GM10248 (cell line): ENCODE measurements at places on chromosomes 7 and 10.

DNA sequence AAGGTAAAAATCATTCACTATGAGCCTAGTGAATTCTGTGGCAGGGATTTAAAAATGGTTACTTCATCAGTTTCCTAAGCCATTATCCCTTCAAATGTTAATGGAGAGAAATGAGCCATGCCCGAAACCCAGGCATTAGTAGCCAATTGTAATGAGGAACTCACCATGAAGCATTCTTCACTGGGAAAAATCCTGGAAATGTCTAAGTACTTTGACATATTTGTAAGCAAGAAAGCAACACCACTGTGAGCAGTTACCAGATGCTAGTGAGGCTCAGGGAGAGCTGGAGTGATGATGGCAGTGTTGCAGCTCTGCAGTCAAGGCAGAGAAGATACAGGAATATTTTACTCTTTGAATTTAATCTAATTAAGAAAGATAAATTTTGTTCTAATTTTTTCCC is 220.0 kb upstream of the MBL2 start:
- DNase-seq: no peak

DNA sequence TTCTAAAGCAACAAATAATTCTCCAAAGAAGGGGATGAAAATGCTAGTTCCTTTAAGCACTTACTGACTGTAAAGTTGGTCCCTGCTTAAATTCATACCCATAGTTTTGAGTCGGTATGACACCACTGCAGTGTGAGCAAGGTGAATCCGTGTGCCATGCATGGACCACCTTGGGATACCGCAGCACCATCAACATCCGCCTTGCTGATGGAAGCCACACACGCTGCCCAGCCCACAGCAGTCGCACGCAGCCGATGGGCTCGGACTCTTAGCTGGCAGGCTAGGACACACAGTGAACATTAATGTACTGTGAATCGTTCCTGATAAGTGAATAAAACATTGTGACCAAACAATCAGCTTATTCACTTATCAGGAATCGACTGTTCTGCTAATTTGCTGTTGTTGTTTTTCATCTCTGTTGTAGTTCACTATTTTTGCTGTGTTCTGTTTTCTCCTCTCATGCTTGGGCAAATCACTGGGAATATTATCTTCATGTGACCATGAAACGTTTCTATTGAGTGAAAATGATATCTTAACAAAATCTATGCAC is 275.5 kb downstream of the USP6NL start:
- DNase-seq: no peak

DNA sequence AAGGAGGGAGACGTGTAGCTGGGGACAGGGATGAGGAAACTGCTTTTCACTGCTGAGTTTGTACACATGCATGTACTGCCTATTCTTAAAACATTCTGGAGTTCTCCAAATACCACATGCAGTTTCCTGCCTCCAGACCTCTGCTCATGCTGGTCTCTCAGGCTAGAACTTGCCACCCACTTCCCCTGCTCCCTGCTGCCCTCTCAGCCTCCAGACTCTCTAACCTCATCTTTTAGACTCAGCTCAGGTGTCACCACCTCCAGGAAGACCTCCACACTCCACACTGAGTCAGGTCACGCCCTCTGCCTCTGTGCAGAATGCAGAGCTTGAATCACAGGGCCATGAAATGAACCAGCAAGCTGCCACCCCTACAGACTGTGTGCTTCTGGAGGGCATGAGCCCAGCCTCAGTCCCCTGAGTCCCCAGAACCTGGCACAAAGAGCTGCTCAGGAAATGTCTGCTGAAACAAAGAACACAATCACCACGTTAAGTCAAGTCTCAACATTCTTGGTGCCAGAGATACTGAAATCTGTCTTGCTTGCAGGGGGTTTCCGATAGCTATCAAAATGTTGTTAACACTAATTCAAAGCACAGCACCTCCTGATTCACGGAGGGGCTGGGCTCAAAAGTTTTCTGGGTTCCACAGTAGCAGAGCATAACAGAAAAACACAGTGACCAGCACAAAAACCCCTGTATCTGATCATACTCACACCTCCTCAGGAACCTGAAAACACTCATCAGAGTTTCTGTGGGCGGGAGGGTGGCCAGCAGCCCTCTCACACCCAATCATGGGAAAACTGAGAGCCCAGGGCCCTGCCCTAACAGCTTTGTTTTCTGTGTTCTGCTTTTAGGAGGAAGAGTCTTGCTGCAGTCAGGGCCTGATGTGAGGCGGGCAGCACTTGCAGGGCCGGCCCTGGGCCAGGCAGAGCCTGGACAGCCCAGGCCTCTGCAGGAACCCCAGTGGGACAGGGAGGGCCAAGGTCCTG is 21.1 kb downstream of the FAM53B start:
- DNase-seq: peak; percentile 91

DNA sequence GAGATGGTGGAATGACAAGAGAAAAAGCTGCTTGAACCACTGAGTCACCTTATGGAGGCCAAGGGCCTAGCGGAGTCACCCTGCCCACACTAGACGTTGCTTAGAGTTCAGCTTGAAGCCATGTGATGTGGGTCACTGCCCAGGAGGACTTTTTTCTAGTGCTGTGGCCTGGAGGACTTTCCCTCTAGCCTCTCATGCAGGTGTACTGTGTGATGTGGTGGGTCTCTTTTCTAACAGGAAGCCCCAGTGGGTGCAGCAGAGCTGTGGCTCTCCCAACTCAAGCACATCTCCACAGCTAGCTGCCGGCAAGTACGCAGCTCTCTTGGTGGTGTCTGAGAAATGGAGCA is 13.6 kb downstream of the POR start:
- DNase-seq: peak; percentile 64

DNA sequence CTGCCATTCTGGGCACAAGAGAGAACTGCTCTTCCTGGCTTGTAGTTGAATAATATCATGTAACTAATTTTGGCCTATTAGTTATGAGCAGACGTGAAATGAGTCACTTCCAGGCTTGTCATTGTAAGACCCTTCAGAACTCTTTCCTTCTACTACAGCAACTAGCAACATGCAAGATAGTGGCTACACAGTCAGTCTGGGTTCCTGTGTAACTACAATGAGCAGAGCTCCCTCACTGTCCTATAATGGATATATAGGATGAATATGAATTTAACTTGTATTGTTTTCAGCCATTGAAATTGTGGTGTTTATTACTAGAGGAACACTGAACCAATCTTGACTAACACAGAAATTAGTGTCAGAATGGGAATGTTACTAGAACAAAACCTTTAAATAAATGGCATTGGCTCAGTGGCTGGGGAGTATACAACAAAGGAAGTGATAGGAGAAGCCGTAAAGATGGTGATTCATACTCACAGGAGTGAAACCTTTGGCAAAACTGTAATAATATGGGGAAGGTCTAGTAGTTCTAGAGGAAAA is 2.9 kb upstream of the MTPN start:
- no peak for DNase-seq

- DNase-seq: no peak
Observed at GRCh38 chr7:12296051-12296570, 85.0 kb downstream of the TMEM106B start.

- DNase-seq: no peak
Observed at GRCh38 chr10:113463777-113464176, 89.1 kb upstream of the HABP2 start.

- DNase-seq: no peak
Observed at GRCh38 chr10:97388152-97388551, 13.0 kb downstream of the RRP12 start.

DNA sequence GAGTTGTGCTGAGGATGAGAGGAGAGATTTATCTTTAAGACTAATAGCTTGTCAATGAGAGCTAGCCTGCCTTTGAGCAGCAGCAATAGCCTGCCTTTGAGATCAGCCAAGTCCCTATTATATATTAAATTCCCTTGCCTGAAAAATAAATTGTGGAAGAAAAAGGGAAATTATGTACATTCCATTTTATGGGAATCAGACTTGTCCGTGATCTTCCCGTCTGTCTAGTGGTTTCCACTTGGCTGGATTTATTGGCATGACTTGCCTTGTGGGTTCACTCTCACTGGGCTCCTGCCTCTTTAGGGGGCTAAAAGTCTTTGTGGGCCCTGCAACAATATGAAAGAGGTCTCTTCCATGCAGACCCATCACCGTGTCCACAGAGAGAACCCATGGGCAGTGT is 171.7 kb upstream of the FRMD4A start:
- no peak for DNase-seq

DNA sequence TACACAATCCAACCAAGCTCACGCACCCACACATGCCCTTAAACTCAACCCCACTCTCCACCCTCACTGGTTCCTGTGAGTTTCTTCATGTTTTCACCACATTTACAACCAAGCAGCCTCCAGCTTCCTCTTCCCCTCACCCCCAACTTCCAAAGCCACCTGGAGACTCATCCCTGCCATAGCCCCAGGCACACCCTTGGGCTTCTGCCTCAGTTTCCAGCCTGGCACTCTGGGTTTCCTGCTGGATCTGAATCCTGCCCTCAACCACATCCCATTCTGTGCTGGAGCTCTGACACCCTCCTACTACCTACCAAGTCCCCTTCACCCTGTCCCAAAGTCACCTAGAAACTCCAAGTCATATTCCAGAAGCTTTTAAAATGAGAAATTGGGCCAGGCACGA is 29.4 kb downstream of the CCDC3 start:
- DNase-seq: no peak

DNA sequence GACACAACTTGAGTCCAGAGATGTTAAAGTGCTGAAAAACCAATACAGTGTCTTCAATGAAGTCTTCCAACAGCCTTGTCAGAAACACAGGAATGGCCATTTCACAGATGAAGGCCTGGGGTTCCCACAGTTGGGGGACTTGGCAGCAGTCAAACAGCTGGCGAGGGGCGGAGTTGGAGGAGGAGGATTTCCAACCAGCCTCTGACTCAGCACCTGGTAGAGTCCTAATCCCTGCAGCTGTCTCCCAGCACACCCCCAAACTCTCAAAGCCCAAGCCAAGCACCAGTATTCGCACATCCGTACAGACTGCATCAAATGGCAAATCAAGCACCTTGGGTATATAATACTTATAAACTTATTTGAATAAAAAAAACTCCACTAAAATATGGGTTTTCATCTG is 28.0 kb downstream of the CTBP2 start:
- no peak for DNase-seq

DNA sequence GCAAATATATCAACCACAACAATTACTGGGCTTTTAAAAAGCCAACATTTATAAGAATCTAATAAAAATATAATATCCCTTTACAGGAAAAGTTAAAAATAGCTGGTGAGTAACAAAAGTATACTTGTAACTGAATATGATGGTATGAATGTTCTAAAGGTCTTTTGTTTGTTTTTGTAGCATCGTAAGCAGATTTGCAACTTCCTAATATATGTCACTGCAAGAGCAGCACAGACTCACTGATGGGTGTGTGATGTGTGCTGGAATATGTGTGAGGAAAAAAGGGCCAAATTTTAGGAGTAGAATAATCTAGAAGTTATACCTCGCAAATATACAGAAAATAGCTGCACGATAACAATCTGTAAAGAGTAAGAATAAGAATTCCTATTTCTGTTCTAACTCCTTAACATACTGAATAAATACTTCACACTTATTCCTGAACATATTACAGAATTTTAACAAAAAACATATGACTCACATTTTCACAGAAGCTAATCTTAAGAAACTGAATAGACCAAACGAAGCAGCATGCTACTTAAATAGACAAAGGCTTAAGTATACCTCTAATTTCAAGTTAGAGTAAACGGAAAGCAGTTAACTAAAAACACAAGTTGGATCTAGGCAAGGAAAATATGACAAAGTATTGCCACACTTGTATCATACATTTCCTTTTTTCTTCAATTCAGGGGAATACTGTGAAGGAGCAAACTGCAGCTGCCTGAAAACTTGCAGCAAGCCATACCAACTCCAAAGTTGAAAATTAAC is 9.6 kb downstream of the ETV1 start:
- no peak for DNase-seq

DNA sequence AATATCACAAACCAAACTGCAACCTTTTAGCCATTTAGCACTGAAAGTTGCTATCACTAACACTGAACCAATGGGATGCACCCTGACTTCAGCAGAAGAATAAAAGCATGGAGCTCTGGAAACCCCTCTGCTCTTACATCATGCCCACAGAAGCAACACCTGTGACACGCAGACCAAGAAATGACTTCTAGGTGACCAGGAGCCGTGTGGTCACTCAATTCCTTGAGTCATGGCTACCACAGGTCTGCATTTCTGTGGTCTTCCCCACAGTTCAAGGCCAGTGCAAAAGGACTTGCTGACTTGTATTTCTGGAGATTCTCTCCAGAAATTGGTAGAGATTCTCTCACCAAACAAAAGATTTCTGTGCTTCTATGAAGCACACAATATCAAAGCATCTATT is 38.3 kb downstream of the NRCAM start:
- DNase-seq: no peak

DNA sequence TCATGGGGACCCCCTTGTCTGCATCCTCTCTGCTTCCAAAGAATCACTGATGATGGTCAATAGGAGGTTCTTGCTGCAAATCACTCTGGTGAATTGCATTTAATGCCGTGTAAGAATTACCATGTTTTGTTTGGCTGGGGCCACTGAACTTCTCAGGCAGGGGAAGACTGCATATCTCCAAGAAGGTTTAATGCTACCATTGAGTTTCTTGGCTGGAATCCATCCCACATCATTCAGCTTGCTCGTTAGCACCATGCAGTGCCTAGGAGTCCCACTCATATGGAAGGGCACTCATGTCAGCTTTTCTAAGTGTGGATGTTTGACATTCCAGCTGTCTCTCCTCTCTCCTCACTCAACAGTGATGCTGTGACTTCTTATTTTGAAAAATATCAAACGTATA is 50.2 kb upstream of the BAMBI start:
- no peak for DNase-seq

DNA sequence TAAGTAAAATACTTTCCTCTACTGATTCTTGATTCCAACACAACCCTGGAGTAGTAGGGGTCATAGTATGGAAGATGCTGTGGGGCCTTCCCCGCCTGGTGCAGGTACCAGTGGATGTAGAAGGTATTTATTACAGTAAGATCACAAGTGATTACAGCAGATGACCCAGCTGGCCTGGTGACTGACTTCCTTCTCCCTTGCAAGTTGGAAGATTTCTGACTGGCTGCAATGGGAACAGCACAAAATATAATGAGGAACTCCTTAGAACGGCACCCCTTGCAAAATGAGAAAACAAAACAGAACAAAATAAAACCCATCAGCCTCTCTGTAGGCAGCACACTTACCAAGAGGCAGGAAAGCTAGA is 61.7 kb upstream of the TARP start:
- no peak for DNase-seq

DNA sequence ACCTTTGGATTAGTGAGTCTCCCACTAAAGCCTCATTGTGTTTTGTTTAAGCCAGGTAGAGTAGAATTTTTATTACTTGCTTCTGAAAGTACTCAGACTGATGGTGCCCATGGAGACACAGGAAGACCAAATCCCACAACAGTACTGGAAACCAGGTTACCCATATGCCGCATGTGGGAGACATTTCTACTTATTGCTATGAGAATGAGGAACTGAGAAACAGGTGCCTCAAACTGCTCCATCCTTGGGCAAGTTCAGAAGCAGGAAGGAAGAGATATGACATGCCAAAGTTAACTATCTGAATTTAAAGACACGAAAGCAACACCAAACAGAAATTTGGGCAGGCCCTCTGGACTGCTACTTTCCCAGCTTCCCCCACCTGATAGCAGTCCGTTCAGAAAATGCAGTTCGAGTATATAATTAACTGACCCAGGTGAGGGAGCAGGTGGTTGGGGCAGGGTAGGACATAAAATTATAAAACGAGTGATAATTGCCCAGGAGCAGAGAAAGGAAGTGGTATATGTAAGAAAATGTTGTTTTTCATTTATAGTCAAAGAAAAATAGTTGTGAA is 382.3 kb upstream of the MTPN start:
- DNase-seq: peak; percentile 12
